Activated T-helper 9 cell treated with anti-CD3 and anti-CD28 coated beads, Interleukin-2, amount 50 U/mL, for 16 hours (primary cell): ENCODE measurements at places on chromosomes 1 and 21.
A peak's percentile ranks its signal among the peaks of the same experiment; 100 is the strongest.

- DNase-seq: no peak
Observed at GRCh38 chr1:194570476-194570875, 1384.1 kb upstream of the B3GALT2 start.

DNA sequence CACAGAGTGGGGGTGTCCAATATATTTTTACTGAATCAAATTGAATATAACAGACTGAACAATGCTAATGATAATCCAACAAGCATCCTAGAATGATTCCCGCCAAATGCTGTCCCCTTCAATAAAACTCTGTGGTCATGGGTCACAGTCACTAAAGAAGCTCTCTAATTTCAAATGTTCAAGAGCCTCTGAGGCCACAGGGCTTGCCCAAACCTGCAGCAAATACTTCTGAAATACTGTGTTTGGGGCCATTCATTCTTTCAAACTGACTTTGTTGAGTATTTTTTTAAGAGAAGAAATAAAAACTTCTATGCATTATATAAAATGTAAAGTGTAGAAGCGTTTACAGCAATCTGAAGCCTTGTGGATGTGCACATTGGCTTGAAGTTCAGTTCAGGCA lies 7.6 kb upstream of the BEND5 start:
- DNase-seq: no peak

DNA sequence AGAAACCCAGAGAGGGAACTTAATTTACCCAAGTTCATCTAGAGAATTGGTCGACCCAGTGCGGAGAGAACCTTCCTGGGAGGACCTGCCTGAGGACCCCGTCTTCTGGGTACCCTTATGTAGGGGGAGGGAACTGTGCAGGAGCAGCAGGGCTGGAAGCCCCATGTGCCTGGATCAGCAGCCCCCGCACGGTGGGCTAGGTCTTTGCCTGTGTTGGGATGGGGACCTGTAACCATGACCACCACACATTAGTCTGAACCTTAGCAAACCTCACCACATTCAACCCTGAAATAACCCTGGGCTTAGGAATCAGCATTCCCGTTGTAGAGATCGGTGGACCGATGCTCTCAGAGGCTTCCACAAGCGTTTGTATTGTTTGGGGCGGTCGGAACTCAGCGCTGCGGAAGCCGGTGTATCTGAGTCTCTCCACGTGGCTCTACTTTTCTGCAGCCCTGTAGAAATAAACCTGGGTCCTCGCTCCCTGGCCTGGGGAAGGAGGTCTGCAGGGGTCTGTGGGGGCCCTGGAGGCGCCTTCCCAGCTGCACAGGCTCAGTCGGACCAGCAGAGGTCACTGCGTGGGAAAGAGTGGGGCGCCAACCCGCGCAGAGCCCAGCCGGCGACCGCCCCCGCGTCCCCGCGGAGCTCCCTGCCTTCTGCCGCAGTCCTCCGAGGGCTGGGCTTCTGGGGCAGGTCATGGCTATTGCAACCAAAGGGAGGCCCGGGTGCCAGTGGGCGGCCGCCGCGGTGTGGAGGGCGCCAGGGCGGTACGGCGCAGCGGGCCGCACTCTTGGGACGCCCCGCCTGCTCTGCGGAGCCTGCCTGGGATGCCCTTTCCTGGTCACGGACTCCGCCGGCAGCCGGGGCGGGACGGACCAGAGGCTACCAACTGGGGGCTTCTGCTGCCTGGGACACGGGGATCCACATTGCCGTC lies 36.2 kb upstream of the KCNA10 start:
- DNase-seq: peak; percentile 45

GRCh38 chr1:29576510-29576909 lies 340.2 kb downstream of the PTPRU start:
- no peak for DNase-seq

DNA sequence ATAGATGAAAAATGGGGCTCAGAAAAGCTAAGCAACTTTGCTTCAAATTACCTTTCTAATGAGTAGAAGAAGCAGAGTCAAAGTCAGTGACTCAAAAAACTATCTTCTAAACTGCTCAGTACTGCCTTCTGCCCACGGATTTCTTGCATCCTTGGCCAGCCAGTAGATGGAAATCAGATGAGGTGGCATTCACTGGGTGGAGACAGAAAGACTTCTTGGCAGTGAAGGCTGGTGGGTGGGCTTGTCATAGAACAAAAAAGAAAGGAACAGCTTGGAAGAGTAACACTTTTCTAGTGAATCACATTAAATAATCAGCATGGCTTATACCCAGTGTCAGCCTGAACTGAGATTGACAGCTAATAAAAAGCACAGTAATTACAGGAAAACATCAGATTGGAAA lies 170.7 kb downstream of the ST6GALNAC5 start:
- DNase-seq: no peak

DNA sequence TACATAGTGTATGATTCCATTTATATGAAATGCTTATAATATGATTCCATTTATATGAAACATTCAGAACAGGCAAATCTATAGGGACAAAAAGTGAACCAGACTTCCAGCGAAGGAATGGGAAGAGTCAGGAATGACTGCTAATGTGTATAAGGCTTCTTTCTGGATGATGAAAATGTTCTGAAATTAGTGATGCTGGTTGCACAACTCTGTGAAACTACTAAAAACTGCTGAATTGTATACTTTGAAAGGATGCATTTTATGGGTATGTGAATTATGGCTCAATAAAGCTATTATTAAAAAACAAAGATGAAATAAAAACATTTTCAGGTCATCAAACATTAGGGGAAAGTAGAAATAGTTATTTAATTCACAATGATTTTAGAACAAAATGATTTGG lies 14.1 kb upstream of the IL24 start:
- no peak for DNase-seq

DNA sequence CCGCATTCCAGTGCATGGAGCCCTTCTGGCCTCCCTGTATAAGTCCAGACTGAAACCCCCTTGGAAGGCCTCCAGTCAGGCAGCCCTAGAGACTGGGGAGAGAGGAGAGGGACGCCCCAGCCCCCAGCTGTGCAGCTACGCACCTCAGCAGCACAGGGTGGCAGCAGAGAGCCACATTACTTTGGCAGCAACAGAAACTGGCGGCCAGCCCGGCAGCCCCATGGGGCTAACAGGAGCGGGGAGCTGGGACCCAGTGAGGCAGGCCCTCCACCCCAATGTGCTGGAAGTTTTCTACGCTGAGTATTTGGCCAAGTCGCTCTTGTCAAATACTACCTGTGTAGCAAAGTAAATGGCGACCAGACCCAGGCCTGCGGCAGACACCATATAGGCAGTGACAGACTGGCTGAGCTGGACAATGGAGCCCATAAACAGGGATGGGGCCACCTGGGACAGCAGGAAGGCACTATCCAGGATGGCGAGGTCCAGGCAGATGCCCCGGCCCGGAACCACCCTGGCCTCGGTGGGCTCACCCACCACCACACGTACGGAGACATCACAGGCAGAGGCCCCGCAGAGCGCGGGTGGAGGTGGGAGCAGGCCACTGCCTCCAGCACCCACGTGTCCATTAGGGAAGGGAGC lies 21.2 kb downstream of the SLC45A3 start:
- peak; percentile 52 for DNase-seq

DNA sequence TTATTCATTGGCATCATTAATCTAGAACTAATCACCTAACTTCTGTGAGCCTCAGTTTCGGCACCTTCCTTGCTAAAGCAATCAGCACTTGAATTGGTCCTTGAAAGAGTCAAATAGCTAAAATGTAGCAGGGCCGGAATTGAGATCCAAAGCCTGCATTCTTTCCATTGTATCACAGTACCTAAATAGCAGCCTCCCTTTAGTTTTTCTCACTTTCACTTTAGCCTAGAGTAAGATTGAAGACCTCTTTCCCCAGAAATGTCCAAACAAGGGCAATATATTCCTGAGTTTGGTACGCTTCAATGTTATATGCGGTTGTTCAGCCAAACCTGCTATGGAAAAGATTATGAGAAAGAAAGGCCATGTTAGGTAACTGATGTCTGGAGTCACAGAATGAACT lies 121.9 kb upstream of the BMP8A start:
- no peak for DNase-seq
